ENCODE measurements at places on chromosomes 7 and 10.

DNA sequence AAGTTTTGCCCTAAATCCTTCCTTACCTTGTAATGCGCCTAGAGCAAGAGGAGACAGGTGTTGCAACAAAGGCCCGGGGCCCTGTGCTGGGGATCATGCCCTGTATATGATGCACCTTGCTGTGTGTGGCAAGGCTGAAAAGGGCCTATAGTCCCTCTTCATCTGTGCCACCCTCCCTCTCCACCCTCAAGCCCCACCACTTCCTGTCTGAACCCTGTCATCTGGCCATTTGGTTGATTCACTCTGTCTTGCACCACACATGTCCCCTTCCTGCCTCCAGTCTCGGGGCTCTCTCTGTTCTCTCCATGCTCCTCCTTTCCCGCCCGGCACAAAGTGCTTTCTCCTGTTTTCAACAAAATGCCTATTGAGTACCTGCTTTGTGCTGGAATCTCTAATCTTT is 11.5 kb upstream of the MALSU1 start:
- DNase-seq: no peak

DNA sequence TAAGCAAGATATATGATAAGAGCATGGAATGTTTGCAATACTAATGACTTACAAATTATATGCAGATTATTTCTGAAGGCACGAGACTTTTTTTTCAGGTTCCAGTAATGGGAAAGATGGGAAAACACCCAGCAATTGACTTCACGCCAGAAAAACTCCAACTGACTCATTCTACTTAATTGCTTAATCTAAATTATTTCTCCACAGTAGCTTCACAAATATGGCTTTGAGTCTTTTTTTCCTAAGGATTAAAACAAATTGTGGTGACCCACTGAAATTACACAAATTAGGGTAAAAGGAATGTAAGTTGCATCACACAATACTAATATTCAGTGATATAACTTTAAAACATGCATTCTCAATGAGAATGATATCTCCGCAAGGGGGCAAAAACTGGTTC is 138.7 kb downstream of the GNAI1 start:
- DNase-seq: no peak

GRCh38 chr7:94666879-94667587 is 11.1 kb upstream of the SGCE start:
- DNase-seq: no peak

DNA sequence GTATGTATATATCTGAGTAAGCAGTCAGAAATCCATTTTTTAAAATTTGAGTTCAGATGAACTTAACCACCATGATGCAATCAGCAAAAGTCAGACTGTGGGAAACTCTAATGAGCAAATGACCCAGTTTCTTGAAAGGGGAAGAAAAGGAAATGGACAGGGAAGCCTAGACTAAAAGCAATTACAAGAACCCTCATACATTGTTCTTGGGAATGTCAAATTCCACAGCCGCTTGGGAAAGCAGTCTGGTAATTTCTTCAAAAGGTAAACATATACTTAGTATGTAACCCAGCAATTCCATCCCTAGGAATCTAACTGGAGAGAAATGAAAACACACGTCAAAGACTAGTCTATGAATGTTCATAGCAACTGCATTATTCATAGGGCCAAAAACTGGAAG is 16.4 kb upstream of the FOXK1 start:
- DNase-seq: no peak

GRCh38 chr10:31100662-31101061 is 69.0 kb upstream of the ZNF438 start:
- no peak for DNase-seq

GRCh38 chr10:75246506-75246905 is 10.7 kb upstream of the COMTD1 start:
- DNase-seq: no peak

- DNase-seq: no peak
These were observed 12.9 kb downstream of the ARL3 start for GRCh38 chr10:102701272-102701671.

DNA sequence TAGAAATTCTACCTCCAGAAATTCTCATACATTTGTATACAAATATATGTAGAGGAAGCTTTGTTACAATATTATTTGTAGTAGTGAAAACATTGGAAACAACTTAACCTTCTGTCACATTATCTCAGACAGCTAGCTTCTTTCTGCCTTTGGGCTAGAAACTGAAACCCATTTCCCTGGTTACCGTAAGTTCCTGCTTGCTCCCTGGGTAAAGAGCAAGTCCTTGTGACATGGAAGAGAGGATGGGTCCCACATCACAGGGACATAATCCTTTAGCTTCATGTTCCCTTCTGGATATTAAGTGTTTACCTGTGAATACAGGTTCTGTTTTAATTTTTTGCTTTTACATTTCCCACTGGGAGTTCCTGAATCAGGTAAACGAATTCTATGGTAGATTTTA is 41.8 kb downstream of the KLHDC10 start:
- DNase-seq: no peak

- DNase-seq: no peak
These were observed 66.2 kb upstream of the NANOS1 start for GRCh38 chr10:118963341-118963740.

DNA sequence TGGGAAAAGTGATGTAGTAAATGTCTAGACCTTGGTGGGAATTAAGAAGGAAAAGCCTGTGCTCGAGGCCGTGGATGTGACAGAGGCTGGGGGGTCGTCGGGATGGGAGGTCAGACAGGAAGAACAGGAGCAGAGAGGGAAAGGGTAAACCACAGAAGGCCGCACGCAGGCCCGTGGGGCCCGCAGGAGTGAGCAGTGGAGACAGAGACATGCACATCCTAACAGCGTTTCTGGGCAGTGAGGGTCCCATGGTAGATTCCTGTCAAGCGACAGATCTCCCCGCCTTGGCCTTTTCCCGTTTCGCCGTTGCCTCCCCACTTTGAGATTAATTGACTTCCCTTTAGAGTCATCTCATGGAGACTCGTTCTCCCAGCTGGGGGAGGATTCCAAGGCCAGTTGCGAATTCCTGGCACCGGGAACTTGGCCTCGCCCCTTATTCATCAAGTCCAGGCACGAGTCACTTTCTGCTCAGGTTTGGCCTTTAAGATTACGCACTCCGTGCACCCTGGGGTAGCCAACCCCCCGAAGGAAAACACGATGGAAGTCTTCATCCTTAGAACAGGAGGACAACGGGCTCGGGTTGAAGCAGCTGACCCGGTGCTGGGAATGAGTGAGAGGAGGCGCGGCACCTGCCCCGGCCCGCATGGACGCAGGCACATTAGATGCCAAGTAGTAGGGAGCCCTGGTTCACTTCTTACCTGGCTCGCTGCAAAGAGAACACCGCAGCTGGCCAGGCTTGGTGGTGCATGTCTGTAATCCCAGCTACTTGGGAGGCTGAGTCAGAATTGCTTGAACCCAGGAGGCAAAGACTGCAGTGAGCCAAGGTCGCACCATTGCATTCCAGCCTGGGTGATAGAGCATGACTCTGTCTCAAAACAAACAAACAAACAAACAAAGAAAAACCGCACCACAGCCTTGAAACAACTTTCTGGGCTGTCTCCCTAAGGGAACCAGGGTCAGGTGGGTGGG is 315.2 kb upstream of the SHH start:
- no peak for DNase-seq

- DNase-seq: no peak
These were observed 855.1 kb downstream of the LRMDA start for GRCh38 chr10:76286536-76286935.

- DNase-seq: no peak
These were observed 51.9 kb downstream of the ALOX5 start for GRCh38 chr10:45425621-45426563.

DNA sequence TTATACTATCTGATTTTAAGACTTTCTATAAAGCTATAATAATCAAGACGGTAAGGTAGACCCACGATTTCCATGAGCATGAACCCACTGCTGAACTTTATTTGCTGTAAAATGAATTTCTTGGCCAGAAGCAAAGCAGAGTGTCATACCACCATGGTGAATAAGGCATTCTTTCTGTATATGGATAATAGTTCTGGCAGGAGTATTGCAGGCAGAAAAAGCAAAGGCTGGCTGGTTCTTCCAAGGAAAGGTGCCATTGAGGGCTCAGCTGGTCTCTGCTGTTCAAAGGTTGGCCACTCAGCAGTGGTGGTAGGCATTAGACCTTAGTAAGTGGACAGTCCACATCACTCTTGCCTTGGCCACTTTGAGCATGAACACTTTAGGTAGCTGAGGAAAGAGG is 104.1 kb upstream of the KCNMA1 start:
- no peak for DNase-seq

DNA sequence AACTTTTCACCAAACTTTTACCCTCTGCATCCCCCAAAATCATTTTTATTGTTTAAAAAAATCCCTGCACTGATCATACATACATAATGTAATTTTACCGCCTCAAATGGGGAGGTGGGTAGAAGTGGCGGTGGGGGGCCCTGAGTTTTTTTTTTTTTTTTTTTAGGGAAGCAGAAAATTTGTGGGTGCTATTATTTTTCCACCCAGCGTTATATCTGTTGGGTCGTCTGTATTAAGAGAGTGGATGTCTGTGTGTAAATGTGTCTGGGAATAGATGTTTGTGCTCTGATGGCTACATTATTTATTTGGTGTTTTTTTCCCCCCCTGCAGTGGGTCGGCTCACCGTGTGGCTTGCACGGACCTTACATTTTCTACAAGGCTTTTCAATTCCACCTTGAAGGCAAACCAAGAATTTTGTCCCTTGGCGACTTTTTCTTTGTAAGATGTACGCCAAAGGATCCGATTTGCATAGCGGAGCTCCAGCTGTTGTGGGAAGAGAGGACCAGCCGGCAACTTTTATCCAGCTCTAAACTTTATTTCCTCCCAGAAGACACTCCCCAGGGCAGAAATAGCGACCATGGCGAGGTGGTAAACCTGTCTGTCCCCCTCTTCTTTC is 438 bp downstream of the ARID5B start:
- DNase-seq: no peak

DNA sequence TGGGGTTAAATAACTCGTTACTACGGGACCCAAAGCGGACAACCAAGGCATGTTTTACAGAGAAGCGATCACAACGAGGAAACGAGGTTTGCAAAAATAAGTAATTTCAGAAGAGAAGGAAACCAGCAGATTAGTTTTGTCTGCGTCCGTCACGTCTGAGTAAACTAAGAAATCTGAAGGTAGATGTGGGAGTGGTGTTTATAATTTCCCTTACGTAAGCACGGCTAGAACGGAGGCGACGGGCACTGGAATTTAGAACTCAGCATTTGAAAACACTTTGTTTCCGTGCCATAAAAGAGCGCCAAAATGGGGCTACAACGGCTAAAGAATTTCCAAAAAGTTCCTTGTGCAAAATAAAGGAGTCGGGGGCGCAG is 718 bp upstream of the UMAD1 start:
- DNase-seq: no peak

DNA sequence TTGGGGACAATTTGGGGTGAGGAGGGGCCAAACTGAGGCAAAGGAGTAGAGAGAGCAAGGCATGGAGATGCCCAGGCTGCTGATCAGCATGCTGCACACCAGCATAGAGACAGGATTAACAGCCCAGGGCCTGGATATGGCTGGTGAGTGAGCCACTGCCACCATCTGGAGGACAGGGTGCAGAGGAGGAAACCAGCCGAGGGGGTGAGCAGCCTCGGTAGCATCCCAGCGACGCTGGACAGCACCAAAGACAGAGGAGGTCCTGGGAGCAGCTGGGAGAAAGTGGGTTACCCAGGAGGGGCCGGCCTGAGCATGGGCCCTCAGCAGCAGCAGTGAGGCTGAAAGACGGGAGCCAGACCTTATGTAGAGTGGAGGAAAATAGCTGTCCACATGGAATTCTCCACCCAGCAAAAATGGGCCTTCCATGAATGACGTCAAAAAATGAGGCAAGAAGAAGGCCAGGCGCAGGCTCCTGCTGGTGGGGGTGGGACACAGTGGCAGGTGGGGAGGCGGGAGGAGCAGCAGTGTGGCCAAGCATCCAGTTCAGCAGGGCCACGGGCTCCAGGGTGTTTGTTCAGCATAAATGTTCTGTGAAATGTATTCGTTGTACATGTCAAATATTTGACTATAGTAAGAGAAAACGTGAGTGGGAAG is 16.7 kb downstream of the RET start:
- DNase-seq: no peak

DNA sequence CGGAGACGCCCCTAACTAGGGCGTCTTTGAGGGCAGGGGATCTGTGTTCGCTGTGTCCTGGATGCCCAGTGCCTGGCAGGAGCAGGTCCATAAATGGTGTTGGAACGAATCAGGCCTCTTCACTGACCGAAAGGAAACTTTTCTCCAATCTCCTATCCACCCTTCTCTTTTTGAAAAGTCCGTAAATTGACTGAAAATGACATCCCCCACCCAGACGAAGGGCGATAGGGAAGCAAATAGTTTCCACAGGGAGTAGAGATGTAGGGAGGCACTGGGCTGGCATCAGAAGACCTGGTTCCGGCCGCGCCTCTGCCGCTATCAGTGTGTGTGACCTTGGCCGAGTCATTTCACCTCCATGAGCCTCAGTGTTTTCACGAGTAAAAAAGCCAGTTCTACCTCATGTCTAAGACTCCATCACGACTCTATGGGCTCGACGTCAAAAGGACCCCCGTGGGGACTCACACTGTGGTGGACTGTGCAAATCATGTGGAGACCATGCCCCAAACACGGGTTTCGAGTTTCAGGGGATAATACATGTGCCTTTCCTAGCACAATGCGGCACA is 497 bp upstream of the RAB11FIP2 start:
- DNase-seq: no peak

- no peak for DNase-seq
These were observed 35.5 kb upstream of the KMT2E start for GRCh38 chr7:104978460-104978859.

DNA sequence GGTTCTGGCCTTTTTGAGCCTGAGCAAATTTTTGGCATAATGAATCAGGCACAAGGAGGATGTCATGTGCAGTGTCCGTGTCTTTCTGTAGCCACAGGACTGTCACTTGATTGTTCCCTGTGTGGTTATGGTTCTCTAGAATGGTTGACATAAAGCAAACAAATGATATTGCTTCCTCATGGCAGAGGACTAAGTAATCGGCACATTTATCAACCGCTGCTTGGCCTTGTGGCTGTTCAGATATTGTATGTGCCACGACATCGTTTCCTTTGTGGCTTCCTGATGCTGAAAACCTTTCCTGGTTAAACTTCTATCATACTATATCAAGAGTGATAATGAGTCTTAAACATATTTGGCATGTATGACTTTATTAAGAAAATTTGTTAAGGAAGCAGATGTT is 598.8 kb downstream of the SUGCT start:
- no peak for DNase-seq

- DNase-seq: no peak
These were observed 5.1 kb upstream of the DMBT1 start for GRCh38 chr10:122555442-122555841.

DNA sequence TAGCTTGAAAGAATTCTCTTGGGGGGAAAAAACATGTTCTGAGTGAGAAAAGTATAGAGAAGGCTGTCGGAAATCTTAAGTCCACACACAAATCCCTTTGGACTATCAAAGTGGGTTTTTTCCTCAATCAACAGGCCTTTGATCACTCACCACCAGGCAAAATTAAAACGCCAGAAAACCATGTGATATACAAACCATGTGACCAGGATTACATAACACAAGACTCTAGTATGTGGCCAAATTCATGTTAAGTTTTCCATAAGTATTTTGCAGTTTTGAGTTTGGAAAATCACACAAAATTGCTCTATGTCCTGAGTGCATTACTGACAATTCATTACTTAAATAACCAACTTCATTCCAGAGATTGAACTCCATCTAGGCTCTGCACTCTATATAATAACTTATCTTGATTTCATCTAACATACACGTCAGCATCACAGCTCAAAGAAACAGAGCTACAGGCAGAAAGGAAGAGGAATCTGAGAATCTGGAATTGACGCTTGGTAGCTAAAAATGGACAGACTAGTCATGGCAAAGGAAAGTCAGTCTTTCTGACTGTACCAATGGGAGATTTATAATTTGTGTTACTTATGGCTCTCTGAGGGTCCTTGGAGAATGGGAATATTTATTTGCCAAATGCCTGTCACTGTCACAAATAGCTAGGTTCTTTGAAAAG is 383.5 kb downstream of the SFMBT2 start:
- no peak for DNase-seq
